Stimulated activated CD4-positive, alpha-beta T cell treated with anti-CD3 and anti-CD28 coated beads, Interleukin-4, amount 100 ng/mL, for 4 hours (primary cell): ENCODE measurements at places on chromosomes 12 and 14.

- no peak for DNase-seq
Observed at GRCh38 chr14:81459912-81460311, 59.8 kb upstream of the STON2 start.

- no peak for DNase-seq
Observed at GRCh38 chr12:118288174-118288573, 84.5 kb downstream of the TAOK3 start.

- DNase-seq: no peak
Observed at GRCh38 chr14:99602788-99603415, 1.1 kb downstream of the CCDC85C start.

- DNase-seq: no peak
Observed at GRCh38 chr12:19528750-19529149, 89.5 kb downstream of the AEBP2 start.

DNA sequence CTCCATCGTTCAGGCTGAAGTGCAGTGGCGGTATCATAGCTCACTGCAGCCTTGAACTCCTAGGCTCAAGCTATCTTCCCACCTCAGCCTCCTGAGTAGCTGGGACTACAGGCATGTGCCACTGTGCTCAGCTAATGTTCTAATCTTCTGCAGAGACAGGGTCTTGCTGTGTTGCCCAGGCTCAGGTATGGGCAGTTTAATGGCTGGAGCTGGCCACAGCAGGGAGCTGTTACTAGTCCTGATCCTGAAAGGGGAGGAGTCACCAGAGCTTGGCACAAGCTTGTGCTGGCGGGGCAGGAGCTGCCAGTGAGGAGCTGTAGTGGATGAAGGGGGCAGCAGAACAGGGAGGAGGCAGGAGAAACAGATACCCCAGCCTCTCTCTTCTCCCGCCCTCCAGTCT is 10.6 kb downstream of the TMEM120B start:
- no peak for DNase-seq

- DNase-seq: no peak
Observed at GRCh38 chr12:92289629-92290349, 144.1 kb upstream of the BTG1 start.

DNA sequence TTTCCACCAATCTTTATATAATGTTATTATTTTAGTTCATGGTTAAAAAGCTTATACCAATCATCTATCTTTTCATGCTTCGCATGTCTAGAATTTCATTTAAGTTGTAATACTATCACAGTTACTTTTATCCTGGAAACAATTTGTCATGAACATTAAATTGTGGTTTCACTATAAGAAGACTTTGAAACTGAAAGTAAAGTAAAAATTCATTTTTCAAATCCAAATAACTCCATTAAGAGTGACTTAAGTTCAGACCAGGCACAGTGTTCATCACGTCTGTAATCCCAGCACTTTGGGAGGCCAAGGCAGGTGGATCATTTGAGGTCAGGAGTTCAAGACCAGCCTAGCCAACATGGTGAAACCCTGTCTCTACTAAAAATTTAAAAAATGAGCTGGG is 12.4 kb downstream of the ESR2 start:
- no peak for DNase-seq

GRCh38 chr12:26786491-26786864 is 46.5 kb downstream of the ITPR2 start:
- no peak for DNase-seq

DNA sequence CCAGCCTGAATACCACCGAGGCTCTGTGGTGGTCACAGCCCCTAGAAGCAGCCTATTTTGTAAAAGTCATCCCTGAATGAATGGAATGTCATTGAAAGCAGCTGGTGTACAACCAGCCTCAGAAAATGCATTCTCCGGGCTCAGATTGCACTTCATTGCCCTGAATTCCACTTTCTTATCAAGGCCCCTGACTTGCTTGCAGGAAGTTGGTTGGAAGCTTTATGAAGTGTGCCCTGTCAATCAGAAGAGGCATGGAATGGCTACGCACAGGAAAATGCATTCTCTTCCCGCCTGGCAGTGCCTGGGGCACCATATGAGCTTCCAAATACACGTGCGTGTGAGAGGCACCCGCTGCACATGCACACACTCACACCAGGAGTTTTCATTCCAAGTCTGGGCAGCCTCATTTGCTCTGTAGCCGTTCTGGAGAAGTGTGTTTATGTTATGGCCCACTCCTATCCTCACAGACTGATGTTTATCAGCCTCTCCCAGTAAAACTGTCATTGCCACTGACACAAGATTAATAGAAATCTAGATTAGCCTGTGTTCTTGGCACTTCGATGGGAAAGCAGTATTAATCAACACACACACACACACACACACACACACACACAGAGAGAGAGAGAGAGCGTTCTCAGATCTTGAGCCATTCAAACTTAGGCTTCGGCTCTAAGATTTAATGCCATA is 63.9 kb downstream of the NUAK1 start:
- DNase-seq: no peak

- no peak for DNase-seq
Observed at GRCh38 chr12:25459541-25459951, 93.5 kb downstream of the LMNTD1 start.
